ENCODE measurements at places on chromosomes 11 and 22.

- DNase-seq: no peak
- peaks cover 6% of the 10 kb centered on the region for H3K4me1 ChIP-seq
- H3K4me3 ChIP-seq: no peak overlapping the region
- peaks cover 7% of the 10 kb centered on the region for H3K27me3 ChIP-seq
Observed at GRCh38 chr11:93532281-93532789, 10.9 kb downstream of the SMCO4 start.

GRCh38 chr11:113991170-113991569 lies 16.3 kb downstream of the HTR3A start:
- peaks cover 89% of the 10 kb centered on the region for H3K27me3 ChIP-seq
- H3K4me1 ChIP-seq: no peaks in the 10 kb centered on the region
- H3K36me3 ChIP-seq: peaks cover 2% of the 10 kb centered on the region
- H3K4me3 ChIP-seq: no peak overlapping the region
- H3K27ac ChIP-seq: no peak overlapping the region

DNA sequence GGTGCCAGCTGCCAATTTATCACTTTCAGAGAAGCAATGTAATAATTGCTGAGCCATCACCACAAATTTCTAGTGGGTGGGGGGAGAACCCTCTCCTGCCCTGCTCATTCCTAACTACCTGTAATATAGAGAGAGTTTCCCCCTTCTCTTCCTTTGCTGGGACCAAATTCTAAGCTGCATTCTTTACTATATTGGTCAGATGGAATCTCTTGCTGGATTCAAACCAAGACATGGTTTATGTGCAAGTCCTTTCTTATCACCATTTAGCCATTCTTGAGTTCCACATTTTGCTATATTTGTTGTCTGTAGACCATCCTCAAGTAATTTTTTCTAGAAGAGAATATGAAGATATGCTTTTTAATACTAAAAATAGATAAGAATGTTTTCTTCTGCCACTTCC lies 452.1 kb downstream of the MN1 start:
- no peaks in the 10 kb centered on the region for H3K36me3 ChIP-seq
- H3K4me3 ChIP-seq: no peak overlapping the region
- H3K27ac ChIP-seq: no peak overlapping the region
- H3K27me3 ChIP-seq: peaks cover 44% of the 10 kb centered on the region
- H3K4me1 ChIP-seq: no peaks in the 10 kb centered on the region
- DNase-seq: no peak

DNA sequence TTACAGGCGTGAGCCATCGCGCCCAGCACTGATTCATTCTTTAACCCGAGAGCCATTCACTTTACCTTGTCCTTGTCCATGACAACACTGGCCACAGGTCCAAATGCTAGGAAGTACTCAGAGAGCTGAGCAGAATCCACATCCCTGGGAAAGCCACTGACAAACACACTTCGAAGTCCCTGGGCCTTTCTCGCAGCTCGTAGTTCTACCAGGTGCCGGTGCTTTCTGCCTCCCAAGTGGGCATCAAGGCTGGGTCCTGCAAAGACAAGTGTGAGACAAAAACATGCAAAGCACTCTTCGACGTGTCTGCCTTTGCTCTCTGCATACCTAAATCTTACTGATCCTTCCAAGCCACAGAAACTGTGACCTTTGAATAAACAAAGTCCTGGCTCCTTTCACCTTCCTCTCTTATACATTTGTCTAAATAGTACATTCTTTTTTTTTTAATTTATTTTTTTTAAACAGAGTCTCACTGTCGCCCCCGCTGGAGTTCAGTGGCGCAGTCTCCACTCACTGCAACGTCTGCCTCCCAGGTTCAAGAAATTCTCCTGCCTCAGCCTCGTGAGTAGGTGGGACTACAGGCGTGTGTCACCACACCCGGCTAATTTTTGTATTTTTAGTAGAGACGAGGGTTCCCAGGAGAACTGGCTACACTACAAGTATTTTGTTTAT lies 2.2 kb downstream of the TUT1 start:
- peaks cover 40% of the 10 kb centered on the region for H3K36me3 ChIP-seq
- H3K4me3 ChIP-seq: peak overlapping the region; percentile 89
- DNase-seq: no peak
- H3K27me3 ChIP-seq: no peaks in the 10 kb centered on the region
- H3K4me1 ChIP-seq: peaks cover 28% of the 10 kb centered on the region

DNA sequence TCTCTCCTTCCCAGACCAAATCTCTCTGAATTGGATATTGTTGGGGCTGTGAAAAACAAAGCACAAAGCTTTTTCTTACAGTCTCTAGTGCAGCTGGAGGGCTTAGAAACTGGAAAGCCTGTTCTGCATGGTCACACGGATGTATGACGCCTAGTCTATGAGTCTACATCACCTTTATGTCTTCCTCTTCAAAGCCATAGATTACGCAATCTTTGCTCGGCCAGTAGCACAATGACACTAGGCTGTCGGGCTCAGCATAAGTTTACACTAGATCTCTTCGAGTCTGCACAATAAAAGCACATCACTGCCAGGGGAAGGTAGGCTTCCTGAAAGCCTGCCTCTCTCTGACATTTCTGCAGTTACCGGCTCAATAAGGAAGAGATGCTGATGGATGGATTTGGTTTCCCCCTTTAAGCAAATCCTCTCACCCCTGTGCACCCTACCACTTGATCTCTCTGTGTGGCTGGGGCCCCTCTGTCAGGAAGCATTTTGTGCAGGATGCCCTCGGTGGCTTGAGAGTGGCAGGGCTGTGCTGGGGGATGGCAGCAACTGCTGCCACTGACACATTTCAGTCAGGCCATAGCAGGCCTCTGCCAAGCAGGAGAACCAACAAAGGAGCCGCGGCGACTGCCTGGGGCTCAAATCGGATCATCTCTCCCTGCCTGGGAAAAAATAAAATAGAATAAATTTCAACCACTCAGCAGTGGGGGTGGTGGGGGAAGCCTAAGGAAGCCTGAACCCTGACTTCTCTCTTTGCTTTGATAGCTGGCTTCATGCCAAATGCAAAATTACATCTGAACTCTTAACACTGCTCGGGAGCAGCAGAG lies 1272.8 kb downstream of the LRRC4C start:
- H3K36me3 ChIP-seq: no peaks in the 10 kb centered on the region
- no peaks in the 10 kb centered on the region for H3K27me3 ChIP-seq
- no peak for DNase-seq
- H3K27ac ChIP-seq: no peak overlapping the region
- no peak overlapping the region for H3K4me3 ChIP-seq
- no peaks in the 10 kb centered on the region for H3K4me1 ChIP-seq

DNA sequence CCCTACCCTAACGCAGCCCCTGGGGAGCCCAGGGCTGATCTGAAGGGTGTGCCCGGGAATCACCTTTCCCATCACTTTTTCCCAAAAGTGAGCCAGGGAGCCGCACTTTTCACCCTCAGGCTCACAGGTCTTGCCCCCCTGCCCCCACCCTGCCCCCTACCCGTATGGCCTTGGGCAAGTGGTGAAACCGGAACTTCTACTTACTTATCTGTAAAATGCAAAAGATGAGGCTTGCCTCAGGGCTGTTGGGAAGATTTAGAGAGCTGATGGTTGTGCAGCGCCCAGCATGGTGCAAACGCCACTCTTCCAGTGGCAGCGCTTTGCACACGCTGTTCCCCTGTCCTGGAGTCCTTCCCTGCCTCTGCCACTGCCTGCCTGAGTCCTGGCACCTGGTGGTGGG lies 8.0 kb downstream of the SYT12 start:
- H3K27ac ChIP-seq: no peak overlapping the region
- H3K4me1 ChIP-seq: no peaks in the 10 kb centered on the region
- no peaks in the 10 kb centered on the region for H3K36me3 ChIP-seq
- no peak for DNase-seq

- no peaks in the 10 kb centered on the region for H3K4me1 ChIP-seq
- no peaks in the 10 kb centered on the region for H3K36me3 ChIP-seq
- H3K4me3 ChIP-seq: no peak overlapping the region
- H3K27ac ChIP-seq: no peak overlapping the region
- peaks cover 10% of the 10 kb centered on the region for H3K27me3 ChIP-seq
Observed at GRCh38 chr11:95453616-95454171, 222.7 kb upstream of the SESN3 start.

GRCh38 chr11:117064275-117064674 lies 34.0 kb downstream of the SIK3 start:
- no peak for DNase-seq
- H3K27ac ChIP-seq: peak overlapping the region; percentile 80
- H3K4me3 ChIP-seq: peak overlapping the region; percentile 43
- H3K27me3 ChIP-seq: no peaks in the 10 kb centered on the region

DNA sequence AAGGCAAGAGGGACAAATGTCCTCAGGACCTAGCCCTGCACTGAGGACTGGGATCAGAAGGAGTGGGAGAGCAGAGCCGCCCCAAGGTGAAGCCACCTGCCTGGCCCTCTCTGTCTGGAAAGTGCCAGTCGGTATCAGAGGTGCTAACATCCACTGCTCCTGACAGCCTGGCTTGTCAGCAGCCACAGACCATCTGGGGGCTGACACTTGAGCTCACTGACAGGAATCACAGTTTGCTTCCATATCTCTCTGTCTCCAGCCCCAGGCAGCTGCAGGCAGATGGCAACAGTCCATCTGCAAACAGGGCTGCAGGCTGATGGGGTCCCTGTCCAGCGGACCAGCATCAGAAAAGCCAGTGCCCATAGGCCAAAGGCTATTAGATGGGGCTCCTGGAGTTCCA lies 5.5 kb downstream of the OPCML start:
- no peaks in the 10 kb centered on the region for H3K4me1 ChIP-seq
- H3K27ac ChIP-seq: no peak overlapping the region
- peaks cover 37% of the 10 kb centered on the region for H3K27me3 ChIP-seq
- no peaks in the 10 kb centered on the region for H3K36me3 ChIP-seq
- H3K4me3 ChIP-seq: no peak overlapping the region

GRCh38 chr11:124474079-124474478 lies 28.6 kb upstream of the OR8B8 start:
- no peaks in the 10 kb centered on the region for H3K36me3 ChIP-seq
- no peaks in the 10 kb centered on the region for H3K4me1 ChIP-seq
- H3K4me3 ChIP-seq: no peak overlapping the region
- no peak overlapping the region for H3K27ac ChIP-seq

GRCh38 chr11:83639995-83640758 lies 354.0 kb upstream of the CCDC90B start:
- no peak overlapping the region for H3K27ac ChIP-seq
- H3K27me3 ChIP-seq: no peaks in the 10 kb centered on the region
- H3K4me1 ChIP-seq: no peaks in the 10 kb centered on the region
- no peak for DNase-seq
- H3K4me3 ChIP-seq: no peak overlapping the region

DNA sequence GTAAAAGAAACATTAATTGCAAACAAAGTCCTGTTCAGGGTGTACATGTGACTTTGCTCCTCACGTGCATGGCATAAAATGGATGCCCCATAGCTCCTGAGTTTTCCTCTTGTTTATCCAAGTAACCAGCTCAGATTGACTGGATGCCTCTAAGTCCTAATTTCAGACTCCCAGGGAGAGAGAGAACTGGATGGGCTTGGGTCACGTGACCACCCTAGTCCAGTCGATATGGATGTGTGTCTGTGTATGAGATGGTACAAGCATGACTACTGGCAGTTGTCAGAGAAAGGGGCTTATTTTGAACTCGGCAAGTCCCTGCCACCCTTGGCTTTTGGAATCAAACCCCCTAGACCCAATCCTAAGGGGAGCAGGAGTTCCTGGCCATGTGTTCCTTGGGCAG lies 35.4 kb upstream of the PLET1 start:
- H3K36me3 ChIP-seq: no peaks in the 10 kb centered on the region
- no peak overlapping the region for H3K27ac ChIP-seq
- no peak for DNase-seq

DNA sequence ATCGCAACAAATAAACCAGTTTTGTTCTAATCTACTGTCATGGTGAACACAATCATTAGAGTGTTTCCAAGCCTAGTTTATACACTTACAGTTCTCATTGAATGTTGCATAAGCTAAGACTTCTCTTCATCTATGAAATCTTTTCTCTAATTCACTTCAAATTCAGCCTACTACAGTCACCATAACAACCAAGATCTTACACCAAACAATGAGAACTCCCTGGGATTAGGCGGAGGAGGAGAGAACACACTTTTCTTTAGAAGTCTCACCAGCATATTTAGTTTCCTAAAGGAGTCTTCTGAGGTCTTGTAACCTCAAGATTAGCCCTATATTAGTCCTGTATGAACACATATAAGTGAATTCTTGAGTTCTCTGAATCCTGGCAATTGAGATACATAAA lies 1889.7 kb downstream of the LRRC4C start:
- H3K27me3 ChIP-seq: no peaks in the 10 kb centered on the region
- H3K4me3 ChIP-seq: no peak overlapping the region
- no peaks in the 10 kb centered on the region for H3K36me3 ChIP-seq
- H3K4me1 ChIP-seq: no peaks in the 10 kb centered on the region
- no peak for DNase-seq

DNA sequence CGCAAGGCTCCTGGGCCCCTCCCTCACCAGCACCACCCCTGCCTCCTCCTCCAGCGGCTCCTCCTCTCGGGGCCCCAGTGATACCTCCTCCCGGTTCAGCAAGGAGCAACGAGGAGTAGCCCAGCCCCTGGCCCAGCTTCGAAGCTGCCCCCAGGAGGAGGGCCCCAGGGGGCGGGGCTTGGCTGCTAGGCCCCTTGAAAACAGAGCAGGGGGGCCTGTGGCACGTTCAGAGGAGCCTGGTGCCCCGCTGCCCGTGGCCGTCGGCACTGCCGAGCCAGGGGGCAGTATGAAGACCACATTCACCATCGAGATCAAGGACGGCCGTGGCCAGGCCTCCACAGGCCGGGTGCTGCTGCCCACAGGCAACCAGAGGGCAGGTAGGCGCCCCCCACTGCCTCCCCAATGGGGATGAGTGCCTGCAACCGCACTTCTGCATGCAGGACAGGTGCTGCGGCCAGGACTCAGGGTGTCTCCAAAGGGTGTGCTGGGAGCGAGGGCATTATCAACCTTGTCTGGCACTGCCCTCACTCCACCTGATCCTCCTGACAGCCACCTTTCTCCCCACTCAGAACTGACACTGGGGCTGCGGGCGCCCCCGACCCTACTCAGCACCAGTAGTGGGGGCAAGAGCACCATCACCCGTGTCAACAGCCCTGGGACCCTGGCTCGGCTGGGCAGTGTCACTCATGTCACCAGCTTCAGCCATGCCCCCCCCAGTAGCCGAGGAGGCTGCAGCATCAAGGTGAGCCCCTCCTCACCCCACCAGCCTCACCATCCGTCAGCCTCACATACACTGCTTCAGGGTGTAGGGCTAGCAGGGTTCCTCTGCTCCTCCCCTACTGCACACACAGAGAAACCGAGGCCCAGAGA lies 10.2 kb downstream of the SMTN start:
- DNase-seq: no peak
- H3K4me1 ChIP-seq: no peaks in the 10 kb centered on the region
- H3K4me3 ChIP-seq: no peak overlapping the region
- H3K27me3 ChIP-seq: no peaks in the 10 kb centered on the region
- H3K27ac ChIP-seq: no peak overlapping the region
- no peaks in the 10 kb centered on the region for H3K36me3 ChIP-seq

- H3K4me3 ChIP-seq: peak overlapping the region; percentile 93
- peaks cover 81% of the 10 kb centered on the region for H3K4me1 ChIP-seq
- H3K36me3 ChIP-seq: peaks cover 9% of the 10 kb centered on the region
- peak overlapping the region; percentile 84 for H3K27ac ChIP-seq
Observed at GRCh38 chr22:24156141-24156912, 25.0 kb upstream of the SUSD2 start.

- no peak overlapping the region for H3K4me3 ChIP-seq
- no peaks in the 10 kb centered on the region for H3K27me3 ChIP-seq
- DNase-seq: no peak
- H3K36me3 ChIP-seq: no peaks in the 10 kb centered on the region
Observed at GRCh38 chr11:95076981-95077380, 10.3 kb downstream of the SRSF8 start.
